ENCODE measurements at places on chromosomes 12 and 14.
A peak's percentile ranks its signal among the peaks of the same experiment; 100 is the strongest.

GRCh38 chr14:61802010-61802568, 39.9 kb downstream of the SNAPC1 start:
- no peak for DNase-seq

GRCh38 chr12:66279123-66279712, 23.1 kb upstream of the HELB start:
- no peak for DNase-seq

DNA sequence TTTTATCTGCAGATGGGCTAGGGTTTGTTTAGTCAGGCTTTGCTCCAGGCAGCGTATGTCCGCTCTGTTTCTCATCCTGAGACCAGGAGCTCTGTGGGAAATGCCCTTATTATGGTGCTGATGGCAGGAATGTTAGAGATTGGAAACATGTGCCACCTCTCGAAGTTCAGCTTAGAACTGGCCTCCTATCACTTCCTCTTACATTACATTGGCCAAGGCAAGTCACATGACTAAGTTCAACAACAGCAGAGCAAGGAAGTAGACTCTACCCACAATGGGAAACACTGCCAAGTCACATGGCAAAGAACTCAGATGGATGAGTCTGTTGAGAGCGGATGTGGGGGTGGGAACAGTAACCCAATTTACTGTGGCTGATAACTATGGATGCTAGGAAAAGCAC, 161.9 kb upstream of the WSCD2 start:
- no peak for DNase-seq

- DNase-seq, result no peak
Observed at GRCh38 chr12:6603095-6603567, 4.0 kb downstream of the CHD4 start.

- no peak for DNase-seq
Observed at GRCh38 chr14:96053600-96054381, 14.6 kb downstream of the C14orf132 start.

DNA sequence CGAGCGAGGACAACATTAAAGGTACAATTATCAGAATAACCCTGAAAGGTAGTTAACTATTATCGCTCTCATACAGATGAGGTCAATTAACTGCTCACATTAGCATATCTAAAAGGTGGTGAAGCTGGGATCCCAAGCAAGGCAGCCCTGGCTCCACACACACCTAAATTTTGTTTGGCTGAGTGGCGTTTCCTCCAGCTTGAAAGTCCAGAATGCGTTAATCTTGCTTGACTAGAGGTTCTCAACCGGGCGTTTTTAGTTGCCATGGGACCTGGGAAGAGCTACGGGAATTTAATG, 531 bp downstream of the DLGAP5 start:
- no peak for DNase-seq

DNA sequence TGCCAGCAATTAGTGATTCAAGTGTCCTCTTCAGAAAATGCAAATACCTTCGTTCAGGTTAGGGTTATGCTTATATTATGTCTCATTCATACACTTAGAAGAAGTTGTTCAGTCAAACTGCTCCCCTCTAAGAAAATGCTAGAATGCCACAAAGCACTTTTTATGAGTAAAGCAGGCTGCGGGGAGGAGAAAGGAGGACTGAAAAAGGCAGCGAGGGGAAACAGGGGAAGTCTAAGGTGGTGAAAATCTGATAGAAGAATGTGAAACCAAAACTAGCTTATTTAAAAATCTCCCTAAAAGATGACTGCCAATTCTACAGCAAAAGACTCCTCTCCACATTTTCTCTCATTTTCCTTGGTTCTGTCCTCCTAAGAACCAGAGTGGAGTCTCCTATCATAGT, 70.1 kb downstream of the PRKD1 start:
- DNase-seq, result no peak

- no peak for DNase-seq
Observed at GRCh38 chr14:30874999-30875787, 834 bp downstream of the COCH start.

GRCh38 chr12:27260746-27261145, 16.7 kb downstream of the STK38L start:
- no peak for DNase-seq

DNA sequence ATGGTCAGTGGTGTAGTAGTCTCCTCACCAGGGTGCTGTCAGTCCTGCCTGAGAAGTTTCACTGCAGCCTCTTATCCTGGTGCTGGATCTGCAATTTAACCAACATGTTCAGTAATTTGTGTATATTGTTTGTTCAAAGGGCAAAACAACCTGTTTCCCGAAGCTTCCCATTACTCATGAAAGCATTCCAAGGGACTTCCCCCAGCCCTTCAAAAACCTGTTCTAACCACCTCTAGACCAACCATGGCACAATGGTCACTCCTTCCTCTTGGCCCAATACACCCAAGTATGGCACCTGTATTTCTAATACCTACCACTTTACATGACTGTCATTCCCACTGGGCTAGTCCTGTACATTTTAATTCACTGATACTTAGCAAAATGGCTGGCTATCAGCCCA, 12.1 kb downstream of the CKAP4 start:
- DNase-seq, result no peak

GRCh38 chr14:64760146-64760755, 56.0 kb downstream of the PLEKHG3 start:
- no peak for DNase-seq

GRCh38 chr12:52454411-52455201, 2.7 kb upstream of the KRT6B start:
- DNase-seq, result no peak

- no peak for DNase-seq
Observed at GRCh38 chr12:105522166-105522825, 191.8 kb downstream of the C12orf75 start.

DNA sequence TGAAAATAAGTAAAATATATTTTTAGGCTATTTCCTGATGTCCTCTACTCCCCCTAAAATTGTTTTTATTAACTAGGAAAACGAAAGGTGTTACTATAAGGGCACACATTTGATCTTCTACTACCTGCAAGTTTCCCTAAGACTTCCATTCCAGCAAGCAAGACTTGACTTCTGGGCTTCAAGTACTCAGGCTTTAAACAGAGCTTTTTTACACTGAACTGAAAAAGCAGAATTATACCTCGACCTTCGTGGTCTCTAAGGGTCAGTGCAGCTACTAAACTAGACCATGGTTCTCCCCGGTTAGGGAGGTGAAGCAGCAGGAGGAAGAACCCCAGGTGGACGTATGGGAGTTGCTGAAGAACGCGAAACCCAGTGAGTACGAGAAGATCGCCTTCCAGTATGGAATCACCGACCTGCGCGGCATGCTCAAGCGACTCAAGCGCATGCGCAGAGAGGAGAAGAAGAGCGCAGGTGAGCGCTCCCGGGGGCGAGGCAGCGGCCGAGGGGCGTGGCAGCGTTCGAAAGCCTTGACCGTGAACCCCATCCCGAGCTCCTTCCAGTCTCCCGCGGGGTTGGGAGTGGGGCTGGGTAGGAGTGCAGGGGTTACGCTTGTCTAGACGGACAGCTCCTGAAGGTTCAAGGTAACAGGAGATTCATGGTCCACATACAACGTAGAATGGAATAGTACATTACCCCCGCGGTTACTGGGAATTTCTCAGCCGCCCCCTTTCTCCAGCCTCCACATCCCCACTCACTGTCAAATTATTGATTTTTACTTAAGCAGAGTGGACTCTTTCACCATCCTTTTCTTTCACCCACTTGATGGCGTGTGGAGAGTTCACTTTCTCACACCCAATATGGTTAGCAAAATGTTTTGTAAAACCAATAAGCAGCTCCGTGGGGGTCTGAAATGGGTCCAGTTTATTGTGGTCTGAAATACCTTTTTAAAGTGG, 47.6 kb downstream of the MYBPC1 start:
- DNase-seq, result no peak

DNA sequence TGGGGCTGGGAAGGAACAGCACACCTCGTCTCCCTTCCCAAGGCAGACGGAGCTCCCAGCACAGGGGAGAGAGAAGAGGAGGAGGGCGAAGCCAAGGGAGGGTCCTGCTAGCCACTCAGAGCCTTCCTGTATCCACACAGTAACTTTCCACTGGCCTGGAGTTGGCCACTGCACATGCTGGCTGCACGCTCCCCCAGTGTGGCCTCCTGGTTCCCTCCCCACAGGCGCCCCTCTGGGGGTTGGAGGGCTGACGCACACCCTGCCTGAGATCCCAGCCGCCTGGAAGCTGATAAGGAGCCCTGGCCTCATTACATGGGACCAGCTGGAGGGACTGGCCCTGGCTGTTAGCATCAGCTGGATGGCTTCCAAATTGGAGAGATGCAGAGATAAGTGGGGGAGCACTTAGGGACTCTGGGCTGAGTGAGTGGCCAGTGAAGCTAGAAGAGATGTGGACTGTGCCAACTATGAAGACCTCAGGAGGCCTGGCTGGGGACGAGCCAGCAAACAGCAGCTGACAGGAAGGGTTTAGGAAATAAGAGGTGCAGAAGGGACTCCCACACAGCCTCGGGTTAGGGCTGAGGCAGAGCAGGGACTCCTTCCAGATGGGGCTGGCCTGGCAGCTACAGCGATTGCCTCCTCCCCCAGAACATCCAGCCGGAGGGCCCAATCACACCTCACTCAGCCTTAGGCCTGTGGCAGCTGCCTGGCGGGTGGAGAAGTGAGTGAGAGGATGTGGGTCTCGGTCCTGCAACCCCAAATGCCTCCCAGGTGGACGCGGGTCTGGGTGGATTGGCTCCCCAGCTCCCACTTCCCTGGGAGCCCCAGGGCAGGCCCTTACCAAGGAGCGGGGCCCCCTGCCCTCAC, 26.3 kb upstream of the BCDIN3D start:
- peak; percentile 47 for DNase-seq
